Activated CD4-positive, alpha-beta T cell treated with anti-CD3 and anti-CD28 coated beads for 24 hours (primary cell): ENCODE measurements at places on chromosomes 2 and 18.

DNA sequence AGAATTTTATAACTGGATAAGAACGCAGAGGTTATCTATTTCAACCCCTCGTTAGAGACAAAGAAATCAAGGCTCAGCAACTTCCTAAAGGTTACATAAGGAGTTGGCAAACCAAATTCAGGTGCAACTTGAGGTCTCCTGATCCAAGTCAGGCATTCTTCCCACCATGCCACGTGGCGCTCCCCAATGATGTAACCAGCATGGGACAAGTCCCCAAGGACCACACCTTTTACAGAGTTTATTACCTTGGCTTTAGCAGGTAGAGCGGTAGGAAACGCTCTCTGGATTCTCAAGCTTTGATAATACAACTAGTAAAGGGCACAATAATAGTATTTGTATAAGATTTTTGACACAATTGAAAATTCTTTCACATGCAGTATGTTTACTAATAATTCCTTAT is 26.7 kb upstream of the MBOAT2 start:
- DNase-seq = no peak

DNA sequence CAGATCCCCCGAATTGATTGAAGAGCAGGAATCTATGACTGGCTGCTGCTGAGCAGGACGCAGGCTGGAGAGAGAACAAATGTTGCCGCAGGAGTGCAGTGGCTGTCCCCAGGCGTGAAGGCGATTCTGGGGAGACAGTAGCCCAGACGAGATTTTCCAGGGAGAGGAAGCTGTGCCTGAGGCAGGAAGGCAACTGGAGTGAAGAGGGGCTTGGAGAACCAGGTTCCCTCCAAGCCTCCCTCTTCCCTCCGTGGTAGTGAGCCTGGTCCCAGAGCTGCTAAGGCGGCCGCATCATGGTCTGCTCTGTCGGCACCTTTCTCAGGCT is 1.3 kb upstream of the NPPC start:
- no peak for DNase-seq

- DNase-seq = no peak
These were observed 102.4 kb downstream of the ASB1 start for GRCh38 chr2:238528953-238529781.

DNA sequence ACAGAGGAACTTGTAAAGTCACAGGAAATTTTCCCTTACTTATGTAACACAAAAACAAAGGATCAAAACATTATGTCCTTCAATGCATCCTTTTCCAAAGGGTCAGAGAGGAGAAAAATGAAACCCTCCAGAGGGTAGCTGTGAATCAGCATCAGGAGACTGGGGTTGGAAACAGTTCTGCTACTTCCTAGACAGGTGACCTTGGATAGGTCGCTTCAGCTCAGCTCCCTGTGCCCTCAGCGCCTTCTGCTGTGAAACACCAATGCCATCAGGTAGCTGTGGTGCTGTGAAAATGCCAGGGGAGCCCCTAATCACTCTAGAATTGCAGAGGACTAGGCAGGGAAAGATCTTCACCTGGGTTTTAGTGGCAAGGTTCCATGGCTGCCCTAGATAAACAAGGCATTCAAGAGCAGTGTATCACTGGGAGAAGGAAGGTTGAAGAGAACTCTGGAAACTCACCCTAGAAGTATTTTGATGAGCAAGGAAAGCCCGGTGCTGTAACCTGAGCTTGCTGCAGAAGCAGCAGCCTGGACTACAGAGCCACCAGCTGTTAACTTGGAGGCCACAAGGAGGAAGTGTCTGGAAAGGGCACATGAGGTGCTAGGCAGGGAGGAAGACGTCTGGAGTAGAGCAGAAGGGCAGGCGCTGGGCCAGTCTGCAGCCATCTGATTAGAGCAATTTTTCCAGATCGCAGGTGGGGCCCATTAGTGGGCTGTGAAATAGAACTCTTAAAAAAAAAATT is 100.7 kb upstream of the MCFD2 start:
- DNase-seq = no peak

DNA sequence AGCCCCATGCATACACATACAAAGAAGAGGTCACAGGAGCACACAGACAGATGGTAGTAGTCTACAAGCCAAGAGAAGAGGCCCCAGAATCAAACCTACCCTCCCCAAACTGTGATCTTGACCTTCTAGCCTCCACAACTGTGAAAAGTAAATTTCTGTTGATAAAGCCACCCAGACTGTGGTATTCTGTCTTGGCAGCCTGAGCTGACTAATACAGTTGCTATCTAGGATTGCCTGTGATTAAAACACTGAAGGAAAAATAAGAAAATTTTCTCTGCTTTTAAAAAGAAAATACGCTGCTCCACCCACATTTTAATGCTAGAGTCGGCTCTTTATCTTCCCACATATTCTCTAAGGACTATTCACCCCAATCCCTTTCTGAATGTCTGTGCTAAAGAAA is 143.7 kb upstream of the TMEM200C start:
- DNase-seq = no peak

GRCh38 chr2:159637988-159638501 is 21.7 kb upstream of the BAZ2B start:
- DNase-seq = no peak

GRCh38 chr2:197453914-197454398 is 604 bp downstream of the COQ10B start:
- no peak for DNase-seq

DNA sequence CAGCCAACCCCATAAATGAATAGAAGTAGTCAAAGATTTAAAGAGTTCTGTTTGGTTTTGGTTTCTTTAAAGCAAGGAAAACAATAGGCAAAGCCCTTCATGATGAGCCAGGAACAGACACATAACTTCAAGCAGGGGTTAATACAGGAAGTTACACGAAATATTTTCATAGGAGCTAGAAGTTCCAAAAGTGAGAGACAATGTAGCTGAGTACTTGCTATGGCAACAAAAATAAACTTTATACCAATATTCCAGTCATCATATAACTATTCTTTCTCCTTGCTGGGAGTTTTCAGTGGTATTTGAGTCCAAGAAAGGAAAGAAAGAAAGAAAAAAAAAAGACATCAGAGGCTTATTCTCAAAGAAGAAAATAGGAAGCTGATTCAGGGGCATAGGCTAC is 56.2 kb downstream of the COBLL1 start:
- no peak for DNase-seq

- DNase-seq = no peak
These were observed 313.6 kb upstream of the CDH20 start for GRCh38 chr18:61019338-61020301.

DNA sequence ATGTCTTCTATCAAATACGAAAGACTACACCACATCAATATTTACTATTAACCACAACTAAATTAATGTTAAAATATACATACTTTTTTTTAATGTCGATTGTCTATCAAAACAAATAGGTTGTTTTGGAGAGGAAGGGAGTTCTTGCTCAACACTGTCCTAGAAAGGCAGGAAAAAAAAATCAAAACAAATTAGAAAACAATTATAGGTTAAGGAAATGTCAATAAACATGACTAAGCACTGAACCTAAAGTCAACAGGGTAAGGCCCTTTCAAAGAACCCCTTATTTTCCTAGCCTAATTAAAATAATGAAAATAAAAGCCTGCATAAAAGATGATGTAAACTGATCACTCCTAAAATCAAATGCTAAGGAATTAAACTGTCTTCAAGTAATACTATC is 2.8 kb downstream of the CEP76 start:
- DNase-seq = no peak

DNA sequence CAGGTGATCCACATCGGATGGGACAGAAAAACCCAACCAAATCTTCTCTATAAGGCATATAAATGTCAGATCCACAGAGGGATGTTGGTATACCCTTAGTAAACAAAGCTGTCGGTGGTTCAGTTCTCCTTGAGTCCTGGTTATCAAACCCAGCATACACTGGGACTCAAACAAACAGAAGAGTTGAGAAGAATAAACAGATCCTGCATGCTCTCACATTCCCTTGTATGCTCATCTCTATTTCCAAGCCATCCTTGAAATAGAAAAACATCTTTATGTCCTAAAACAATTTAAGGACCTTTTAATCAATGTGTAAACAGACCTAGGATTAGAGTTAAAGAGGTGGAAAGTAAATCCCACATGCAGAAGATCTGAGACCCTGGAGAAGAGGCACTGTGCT is 19.8 kb upstream of the HK2 start:
- no peak for DNase-seq

GRCh38 chr18:13653746-13654433 is 72.5 kb downstream of the FAM210A start:
- DNase-seq = no peak

- no peak for DNase-seq
These were observed 917.6 kb upstream of the ACVR2A start for GRCh38 chr2:146927080-146927711.

GRCh38 chr2:174568425-174568824 is 29.2 kb downstream of the WIPF1 start:
- DNase-seq = no peak

DNA sequence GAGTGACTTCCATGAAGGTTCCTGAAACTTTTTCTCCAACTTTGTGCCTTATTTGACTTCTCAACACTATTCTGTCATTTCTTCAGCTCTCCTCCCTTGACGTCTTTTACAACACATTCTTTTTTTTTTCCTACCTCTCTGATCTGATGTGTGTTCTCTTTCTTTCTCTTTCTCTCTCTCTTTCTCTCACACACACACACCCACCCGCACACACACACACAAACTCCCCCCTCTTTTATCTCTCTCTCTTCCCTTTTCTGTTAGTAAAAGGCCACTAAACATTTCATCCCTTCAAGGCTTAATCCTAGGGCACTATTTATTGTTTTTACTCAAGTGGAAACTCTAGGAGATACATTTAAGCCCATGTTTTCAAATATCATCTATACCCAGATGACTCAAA is 107.8 kb upstream of the CNTNAP5 start:
- no peak for DNase-seq

GRCh38 chr2:15733867-15734673 is 142.4 kb downstream of the DDX1 start:
- no peak for DNase-seq

DNA sequence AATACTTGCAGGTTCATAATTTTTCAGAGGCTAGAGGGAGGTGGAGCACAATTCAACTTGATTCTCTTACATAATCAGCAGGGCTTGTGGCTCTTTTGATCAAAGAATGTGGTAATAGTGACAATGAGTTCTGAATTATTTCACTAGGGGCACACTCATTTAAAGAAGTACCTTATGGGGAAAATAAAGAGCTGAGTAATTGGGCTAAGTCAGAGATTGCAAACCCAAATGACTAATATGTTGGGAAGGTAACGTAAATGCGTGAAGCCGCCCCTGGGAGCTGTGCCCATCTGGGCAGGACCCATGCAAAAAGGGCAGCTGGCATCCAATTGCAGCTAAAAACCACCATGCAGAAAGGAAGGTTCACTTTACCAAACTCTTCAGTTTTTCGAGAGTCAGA is 35.3 kb downstream of the NCKAP5 start:
- DNase-seq = no peak

- DNase-seq = no peak
These were observed 443.9 kb upstream of the VRK2 start for GRCh38 chr2:57602733-57603132.

- DNase-seq = no peak
These were observed 49.4 kb upstream of the TGFA start for GRCh38 chr2:70603066-70603465.

DNA sequence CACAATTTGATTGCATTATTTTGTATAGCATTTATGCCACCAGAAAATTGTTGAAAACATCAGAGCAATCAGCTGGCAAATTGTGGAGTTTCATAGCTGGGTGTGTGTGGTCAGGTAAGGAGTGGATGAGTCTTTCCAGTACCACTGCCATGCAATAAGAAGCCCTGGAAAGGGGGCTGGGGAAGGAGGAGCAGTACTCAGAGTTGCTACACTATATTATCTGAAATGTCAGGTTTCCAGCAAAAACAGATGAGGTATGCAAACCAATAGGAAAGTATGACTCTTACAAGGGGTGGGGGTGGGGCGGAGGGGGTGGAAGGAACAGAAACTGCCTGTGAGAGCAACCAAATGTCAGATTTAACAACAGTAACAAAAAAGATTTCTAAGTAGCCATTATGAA is 112.2 kb downstream of the SOS1 start:
- no peak for DNase-seq

DNA sequence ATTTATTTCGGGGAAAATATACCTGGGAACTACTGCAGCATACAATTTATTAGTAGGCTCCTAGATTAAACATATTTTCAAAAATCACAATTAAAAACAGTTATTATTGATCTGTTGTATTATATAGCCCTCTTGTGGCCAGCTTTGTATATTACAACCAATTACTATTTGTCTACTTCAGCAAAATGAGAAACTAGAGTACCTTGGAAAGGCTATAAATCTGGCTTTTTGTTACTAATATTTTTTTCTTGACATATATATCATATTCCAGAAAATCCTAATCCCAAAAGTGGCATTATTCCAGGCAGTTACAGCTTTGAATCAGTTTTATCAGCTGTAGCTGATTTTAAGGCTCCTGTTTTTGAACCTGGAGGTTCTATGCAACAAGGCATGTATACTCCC is 101.2 kb downstream of the UBR3 start:
- no peak for DNase-seq

DNA sequence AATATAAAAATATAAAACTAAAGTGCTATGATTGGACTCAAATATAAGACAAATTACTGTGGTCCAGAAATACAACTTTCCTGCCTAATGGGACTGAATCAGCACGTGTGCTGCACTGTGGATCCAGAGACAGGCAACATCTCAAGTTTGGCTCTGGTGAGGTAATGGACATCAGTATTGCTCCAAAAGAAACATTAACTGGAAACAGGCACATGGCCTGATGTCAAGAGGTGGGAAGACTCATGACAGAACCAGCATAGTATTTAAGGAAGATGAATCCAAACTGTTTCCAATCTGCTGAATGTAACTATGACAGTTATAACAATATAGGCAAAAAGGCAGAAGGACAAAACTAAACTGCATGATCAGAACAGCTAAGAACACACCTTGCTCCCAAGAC is 354.6 kb downstream of the FSIP2 start:
- no peak for DNase-seq

DNA sequence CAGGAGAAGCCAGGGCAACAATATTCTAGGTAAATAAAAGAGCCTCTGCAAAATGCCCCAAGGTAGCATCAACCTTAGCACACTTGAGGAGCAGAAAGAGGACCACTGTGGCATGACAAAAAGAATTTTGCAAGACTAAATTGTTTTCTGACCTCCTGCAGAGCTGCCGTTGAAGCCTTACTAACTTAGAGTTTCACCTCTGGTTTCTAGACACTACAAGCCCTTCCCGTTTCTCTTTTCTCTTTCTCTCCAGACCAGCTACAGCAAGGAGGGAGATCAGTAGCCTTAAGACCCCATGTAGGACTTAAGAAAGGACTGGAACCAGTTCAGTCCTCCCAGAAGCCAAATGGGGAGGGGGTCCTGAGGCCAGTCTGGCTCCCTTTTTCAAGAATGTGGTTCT is 73.3 kb upstream of the SP3 start:
- DNase-seq = no peak

- DNase-seq = no peak
These were observed 48.2 kb downstream of the PAX8 start for GRCh38 chr2:113230531-113230930.

GRCh38 chr2:119647440-119648169 is 31.4 kb upstream of the TMEM177 start:
- no peak for DNase-seq

DNA sequence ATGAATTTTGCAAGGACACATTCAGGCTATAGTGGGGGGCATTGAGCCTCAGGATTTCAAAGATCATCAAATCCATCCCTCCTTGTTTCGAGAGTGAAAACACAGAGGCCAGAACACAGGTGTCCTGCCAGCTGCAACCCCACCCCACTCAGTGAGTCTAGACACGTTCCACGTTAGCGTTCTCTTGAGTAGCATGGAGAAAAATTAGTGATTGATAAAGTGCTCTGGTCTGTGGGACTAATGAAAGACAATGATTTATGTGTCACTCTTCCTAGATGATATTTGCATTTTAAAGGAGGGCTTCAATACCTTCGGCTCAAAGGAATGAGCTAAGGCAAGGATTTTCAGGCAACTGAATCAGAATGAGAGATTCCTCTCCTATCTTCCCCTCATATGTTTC is 43.8 kb downstream of the SLC4A3 start:
- DNase-seq = no peak
